ENCODE measurements at places on chromosomes 4 and X.

GRCh38 chr4:22072726-22073125 lies 124.2 kb upstream of the KCNIP4 start:
- no peak for DNase-seq

GRCh38 chrX:71000139-71000538 lies 68.0 kb downstream of the SNX12 start:
- DNase-seq = no peak

DNA sequence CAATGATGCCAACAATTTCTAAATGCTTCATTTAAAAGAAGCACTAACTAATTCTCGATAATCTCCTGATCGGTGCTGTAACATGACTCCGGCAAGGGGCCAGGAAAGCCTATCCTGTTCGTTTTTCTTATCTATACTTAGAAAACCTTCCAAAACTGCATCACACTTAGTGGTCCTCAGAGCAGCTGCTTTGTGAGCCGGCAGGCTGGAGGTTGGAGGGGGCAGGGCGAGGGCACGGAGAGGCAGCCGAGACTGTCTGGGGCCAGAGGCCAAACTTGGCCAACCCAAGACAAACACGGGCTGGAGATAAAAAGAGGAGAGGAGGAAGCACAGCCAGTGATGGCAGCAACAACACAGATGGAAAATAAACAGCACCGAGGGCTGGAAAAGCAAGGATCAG lies 455.7 kb downstream of the BCOR start:
- DNase-seq = no peak

DNA sequence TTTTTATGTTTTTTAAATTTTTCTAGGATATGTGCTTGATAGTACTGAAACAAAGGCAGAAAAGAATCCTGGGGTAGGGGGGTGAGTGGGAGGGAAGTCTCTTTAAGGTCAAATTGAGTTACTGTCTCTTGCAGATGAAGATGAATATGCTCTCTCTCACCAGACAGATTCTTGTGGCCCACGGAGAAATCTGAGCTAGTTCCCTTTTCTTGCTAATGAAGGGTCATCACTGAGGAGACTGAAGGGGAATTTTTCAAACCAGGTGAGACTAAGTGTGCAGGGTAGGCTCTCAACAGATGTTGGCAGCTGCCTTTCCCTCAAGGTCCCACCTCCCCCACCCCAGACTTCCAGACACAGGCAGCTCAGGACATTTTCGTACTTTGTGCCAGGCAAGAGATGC lies 21.5 kb downstream of the FAM9C start:
- DNase-seq = no peak

- no peak for DNase-seq
Measured at GRCh38 chr4:125780164-125780563, 465.4 kb downstream of the FAT4 start.

DNA sequence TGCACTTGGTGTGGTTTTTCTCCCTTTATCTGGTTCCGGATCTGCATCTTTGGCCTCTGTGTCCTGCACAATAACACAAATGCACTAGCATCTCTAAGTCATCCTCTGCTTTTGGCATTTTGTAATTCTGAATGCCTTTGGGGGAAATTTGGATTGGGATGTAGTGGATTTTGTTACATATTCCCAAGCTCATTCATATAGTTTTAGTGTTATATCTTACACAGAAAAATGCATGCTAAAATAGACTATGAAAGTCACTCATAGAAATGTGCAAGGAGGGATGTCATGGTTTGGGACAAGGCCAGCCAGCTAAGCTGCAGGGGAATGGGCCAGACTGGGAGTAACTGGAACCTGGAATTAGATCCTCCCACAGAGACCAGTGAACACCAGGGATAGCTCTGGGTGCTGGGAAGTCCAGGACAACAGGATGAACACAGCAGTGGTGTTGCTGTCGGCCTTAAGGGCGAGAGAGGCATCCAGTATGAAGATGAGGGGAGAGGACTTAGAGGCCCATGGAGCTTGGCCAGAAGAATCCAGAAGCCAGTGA lies 20.1 kb downstream of the ENPP6 start:
- no peak for DNase-seq

- DNase-seq = no peak
Measured at GRCh38 chr4:177957596-177958360, 515.5 kb upstream of the AGA start.

DNA sequence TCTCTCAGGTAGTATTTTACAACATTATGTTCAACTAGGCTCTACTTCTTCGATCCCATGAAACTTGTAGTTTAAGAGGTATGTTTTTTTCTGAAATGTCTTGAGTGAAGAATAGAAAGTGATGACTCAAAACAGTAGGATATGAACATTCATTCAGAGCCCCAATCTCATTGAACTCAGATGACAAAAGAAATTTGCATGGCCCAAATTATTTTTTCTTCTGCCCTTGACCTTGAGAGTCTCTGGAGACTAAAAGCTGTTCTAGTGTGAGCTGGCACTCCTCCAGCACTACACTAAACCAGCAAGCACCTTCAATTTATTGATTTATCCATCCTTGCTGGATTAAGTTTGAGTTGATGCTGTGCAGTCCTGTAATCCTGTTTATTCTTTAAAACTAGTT lies 4.0 kb downstream of the DCLK2 start:
- no peak for DNase-seq

- DNase-seq = no peak
Measured at GRCh38 chr4:122997463-122998101, 75.2 kb upstream of the NUDT6 start.

DNA sequence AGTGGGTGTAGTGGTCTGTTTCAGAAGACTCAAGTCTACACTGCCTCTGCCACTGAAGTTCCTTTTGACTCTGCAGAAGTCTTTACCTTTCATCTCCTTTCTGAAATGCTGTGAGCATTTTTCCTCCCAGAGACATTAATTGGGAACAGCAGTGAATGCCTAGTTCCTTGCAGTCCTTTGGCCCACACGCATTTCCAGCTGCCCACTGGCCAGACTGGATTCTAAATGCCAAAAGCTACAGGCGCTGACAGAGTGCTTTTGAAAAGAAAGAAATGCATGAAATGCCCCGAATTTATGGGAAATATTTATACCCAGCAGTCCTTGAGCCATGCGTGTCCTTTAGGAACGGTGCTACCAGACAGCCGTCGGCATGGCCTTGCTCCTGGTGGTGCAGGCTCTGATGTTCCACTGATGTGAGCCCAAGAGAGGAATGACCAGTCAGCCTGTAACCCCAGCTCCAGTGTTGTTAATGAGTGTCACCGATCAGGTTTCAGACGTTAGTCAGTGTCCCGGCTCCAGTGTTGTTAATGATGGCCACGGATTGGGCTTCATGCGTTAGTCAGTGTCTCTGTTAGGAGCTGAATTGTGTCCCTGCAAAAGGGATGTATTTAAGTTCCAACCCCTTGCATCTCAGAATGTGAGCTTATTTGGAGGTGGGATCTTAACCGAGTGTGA lies 132.6 kb downstream of the TBL1X start:
- no peak for DNase-seq

- DNase-seq = no peak
Measured at GRCh38 chrX:32896088-32896487, 315.3 kb downstream of the DMD start.

DNA sequence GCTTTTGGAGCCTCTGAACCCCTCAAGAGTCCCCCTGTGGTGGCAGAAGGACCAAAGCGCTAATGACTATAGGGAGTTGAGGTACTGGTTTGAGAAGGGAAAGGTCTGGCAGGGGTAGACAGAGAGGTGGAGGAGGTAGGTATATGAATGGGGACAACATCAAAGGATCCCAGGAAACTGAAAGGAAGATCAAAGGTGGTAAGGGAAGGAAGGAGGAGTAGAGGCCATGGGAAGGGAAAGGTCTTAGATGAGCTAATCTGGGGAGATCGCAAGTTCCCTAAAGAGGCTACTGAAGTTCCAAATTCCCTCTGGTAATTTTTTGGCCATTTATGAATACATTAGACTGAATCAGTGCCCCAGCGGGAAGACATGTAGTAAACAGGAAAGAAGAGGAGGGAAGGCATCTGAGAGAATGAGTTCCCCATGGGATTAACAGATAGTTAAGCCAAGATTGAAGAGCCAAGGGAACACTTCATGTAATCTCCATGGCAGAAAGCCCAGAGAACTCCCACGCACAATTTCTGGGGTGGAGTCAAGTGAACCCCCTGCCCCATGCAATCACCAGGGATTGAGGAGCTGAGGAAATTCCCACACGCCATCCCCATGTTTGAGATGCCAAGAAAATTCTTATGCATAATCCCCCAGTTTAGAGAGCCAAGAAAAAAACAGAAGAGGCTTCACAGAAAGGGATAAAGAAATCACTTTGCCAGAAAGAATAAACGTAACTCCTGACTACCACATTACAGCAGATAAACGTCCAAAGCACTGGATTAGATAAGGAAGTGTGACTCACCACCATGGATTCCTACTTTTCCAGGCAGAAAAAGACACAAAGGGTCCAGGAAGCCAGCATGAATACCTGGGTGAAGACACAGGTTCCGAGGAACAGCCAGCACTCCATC lies 25.8 kb downstream of the ZNF630 start:
- no peak for DNase-seq
